ENCODE measurements at places on chromosomes 11 and 22.

DNA sequence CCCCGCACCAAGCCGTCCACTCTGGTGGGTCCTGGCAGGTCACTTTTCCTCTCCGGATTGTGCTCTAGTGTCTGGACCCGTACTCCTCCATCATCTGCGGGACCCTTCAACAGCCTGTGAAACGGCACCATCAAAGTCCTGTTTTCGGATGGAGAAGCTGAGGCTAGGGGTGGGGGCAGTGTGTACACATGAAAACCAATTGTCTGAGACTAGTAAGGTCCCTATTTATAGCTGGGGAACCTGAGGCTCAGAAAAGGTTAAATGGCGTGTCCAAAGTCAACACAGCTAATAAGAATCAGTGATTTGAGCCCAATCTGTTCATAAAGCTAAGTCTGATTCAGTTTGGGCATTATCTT, 668 bp upstream of the LRRC32 start:
- DNase-seq: no peak

DNA sequence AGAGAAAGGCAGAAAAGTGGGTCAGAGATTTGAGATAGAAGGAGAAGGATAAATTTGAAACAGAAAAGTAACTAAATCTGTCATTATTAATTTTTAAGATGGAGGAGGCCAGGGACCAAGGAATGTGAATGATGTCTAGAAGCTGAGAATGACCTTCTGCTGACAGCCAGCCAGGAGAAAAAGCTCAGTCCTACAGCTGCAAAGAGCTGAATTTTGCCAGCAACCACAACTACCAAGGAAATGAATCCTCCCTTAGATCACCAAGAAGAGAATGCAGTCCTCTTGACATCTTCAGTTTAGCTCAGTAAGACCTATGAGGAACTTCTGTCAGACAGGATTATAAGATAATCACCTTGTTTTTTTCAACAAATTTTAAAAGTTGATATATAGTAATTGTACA, 538.2 kb downstream of the LRRC4C start:
- no peak for DNase-seq

DNA sequence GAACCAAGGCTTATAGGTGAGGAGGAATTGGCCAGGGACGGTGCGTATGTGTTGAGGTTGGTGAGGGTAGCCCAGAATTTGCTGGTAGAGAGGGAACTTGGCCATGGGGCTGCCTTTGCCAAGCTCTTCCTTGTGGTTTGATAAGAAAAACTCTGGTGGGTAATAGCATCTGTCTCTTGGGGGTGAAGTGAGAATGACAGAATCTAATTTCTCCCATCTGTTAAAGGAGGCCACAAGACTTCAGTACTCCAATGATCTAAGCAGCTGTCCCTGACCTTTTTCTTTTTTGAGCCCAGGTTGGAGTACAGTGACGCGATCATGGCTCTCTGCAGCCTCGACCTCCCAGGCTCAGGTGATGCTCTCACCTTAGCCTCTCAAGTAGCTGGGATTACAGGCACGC, 36.0 kb upstream of the PICK1 start:
- DNase-seq: no peak

DNA sequence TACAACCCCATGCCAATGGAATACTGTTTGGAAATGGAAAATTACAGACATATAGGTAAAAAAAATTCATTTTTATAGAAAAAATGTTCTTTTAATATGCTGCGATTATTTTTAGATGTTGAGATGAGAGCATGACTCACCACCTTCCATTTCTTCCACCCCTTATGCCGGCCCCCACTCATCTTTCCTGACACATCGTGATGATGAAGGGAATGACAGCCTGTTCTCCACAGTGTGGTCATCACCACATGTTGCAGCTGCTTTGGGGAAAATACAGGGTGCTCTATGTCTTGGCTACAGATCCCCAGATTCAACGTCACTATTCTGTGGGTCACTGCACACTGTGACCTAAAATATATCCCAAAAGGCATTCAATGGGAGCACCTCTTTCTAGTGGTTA, 916.2 kb downstream of the METTL15 start:
- DNase-seq: no peak

DNA sequence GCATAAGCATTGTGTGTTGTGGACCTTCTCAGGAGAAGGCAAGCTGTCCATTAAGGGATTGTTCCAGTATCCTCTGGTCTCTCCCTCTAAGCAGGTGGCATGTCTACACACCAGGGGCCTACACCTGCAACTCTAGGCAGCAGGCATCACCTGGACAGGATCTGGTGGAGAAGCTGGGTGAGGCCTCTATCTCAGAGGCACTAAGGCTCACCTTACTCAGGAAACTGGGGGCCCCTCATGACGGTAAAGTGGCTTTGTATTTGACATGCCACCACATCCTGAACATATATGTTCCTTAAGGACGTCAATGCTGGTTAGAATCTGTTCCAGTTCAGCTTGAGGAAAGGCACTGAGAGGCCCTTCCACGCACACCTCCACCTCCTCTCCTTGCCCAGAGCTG, 891.3 kb downstream of the OPCML start:
- no peak for DNase-seq

DNA sequence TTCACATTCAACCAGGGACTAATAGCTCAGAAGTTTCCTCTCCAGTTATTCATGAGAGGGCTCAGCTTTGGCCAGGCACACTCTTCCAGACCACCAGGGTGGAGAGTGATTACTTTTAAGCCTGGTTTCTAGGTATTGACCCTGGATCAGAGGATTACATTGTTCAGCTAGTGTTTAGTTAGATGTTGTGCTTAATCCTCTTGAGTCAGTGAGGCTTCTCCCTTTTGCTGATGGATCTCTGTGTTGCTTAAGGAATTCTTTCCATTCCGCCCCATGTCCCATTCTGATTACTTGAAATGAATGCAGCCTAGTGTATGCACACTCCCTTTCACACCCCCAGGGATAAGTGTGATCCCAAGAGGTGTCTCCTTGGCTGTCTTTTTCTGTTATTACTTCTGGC, 271.7 kb upstream of the ANO5 start:
- DNase-seq: no peak

DNA sequence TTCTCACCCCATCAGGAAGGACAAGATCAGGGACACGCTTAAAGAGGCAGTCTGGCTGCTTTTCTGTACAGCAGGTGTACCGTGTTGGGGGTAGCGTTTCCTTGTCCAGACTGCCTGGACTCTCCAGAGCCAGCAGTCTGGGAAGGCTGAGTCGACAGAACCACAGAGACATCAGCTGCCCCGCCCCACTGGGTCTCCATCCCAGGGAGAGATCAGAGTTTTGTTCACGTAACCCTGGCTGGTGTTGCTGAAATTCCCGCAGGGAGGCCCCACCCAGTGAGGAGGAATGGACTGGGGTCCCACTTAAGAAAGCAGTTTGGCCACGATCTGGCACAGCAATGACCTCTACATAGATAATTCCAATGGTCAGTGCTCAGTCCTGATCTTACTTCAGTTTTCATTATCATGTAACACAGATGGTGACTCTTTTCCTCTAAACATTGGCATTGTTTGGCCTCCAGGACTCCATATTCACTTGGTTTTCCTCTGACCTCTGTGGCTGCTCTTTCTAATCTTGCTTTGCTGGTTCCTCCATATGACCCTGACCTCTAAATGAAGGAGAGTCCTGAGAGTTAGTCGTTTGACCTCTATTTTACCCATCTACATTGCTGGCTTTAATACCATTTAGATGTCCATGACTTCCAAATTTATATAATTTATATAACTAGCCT, 89.6 kb upstream of the LRRC55 start:
- DNase-seq: no peak

DNA sequence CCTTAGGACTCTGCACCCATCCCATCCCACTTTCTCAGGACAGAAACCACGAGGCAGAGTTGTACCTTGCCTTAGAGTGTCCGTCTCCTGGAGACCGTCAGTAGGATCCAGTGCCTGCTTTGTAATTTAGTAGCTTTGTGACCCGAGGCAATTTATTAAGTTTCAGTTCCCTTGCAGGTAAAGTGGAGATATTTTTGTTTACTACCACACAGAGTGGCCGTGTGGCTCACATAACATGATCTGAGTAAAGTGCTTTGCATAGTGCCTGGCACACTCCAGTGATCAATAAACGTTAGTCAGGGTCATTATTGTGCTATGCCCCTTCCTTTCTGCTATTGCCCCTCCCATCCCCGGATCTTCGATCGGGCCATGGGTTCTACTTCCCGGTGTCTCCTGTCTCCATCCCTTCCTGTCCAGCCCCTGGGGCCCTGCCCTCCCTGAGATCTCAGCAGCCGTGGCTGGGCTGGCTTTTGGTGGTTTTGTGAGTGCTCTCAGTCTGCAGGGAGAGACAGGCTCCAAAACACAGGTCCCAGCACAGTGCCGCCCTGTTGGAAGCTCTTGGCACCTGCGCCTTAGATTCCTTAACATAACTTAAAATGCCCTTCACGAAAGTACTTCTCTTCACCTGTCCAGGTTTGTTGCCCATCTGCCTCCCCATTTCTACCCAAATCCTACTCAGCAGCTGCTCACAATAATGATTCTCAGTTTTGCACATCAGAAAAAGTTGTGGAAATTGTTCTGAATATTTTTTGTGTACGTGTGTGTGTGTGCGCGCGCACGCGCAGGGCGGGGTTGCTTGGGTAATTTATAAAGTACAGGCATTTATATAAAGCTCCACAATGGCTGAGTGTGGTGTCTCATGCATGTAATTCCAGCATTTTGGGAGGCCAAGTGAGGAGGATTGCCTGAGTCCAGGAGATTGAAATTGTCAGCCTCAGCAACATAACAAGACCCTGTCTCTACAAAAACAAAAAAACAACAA, 753.7 kb downstream of the NTM start:
- no peak for DNase-seq

DNA sequence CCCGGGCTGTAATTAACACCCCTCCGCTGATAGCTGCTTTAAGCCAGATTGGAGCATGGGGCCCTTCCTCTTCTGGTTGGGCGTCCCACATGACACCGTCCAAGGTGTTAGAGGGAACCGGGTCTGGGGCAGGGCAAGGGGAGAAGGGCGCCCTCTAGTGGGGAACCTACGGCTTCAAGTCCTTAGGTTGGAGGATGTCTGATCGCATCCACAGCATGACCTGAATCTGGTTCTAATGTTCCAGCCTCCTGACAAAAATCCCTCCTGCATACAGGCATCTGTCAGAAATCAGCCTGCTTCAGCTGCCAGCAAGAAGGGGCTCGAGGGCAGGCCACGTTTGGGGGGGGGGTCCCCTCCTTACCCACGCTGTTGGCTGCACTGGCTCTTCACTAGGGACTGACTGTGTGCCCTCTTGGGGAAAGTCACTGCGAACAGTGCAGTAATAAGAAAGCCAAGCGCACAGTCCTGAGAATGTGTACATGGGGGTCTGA, 94.2 kb upstream of the TBCEL start:
- DNase-seq: peak; percentile 46

GRCh38 chr11:117583063-117583801, 213.8 kb downstream of the DSCAML1 start:
- DNase-seq: no peak

DNA sequence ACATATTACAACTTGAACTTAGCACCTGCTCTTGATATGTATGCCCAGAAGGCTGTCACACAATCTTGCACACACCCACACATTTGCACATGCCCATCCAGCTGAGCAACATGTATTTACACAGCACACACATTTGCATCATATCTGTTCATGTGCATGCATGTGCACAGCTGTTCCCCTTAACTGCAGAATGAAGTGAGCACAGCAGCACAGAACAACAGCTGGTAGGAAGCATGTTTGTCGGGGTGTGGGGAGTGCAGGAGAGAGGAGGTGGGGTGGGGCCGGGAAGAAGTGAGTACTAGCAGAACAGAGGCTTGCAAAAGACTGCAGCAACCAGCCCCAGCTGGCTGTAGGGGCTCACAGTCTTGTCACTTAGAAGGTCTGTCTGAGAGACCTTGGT, 296.5 kb downstream of the KIRREL3 start:
- DNase-seq: no peak

DNA sequence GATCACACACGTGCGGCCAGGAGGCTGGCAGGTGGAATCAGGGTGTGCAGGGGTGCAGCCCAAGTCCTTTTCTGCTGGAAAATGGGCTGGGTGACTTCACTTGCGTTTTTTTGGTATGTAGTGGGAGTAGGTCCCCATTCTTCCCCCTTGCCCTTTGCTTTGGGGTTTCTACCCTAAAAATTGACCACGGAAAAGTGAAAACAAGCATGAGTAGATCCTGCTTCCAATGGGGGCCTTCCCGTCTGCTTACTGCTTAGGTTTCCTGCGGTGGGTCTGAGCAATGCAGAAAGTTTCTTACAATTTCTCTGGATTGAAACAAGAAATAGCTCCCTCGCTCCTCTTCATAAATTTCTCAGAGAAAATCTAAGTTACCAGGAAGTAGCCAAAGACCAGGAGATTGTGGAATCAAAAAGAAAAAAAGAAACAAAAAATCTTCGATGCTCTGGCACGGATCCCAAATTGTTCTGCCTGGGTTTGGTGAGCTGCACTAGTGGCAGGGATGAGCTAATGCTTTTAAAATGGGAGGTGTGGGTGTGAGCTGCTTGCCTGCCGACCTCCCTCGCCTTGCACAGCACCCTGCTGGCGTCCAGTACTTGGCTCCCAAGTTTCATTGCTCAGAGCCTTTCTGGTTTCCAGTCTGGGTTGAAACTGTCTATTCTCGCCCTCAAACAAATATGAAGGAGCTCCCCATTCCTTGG, 2.4 kb downstream of the TIMP3 start:
- no peak for DNase-seq

DNA sequence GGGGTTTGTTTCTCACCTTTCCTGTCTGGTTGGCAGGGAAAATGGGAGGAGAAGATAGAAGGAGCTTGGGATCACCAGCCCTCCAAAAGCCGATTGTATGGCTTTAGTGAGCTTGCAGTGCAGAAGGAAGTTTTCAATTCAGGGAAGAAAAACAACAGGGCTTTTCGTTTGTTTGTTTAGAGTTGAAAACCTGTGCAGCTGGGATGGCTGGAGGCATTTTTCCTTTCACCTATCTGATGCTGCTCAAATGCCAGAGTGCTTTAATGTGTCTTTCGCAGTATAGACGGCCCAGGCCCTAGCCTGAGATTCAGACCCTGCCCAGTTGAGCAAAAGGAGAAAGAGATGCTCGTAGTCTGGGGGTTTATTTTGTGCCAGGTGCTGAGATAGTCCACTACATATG, 87.9 kb downstream of the INSC start:
- no peak for DNase-seq

- no peak for DNase-seq
Measured at GRCh38 chr11:76524919-76525318, 80.1 kb downstream of the EMSY start.

GRCh38 chr11:10893714-10894151, 35.9 kb upstream of the ZBED5 start:
- DNase-seq: no peak
